ENCODE measurements at places on chromosomes 11 and 22. TPM values are rescaled to one million over a fixed set of nuclear protein-coding genes. Genes with fewer than 3 reads are reported as not detected.
A peak's percentile ranks its signal among the peaks of the same experiment; 100 is the strongest.

Gene ST3GAL4
- 7.8 TPM for total RNA-seq

- peaks cover 19% of the 10 kb centered on the region for H3K4me1 ChIP-seq
- H3K4me3 ChIP-seq = no peak overlapping the region
- H3K27me3 ChIP-seq = no peaks in the 10 kb centered on the region
- no peaks in the 10 kb centered on the region for H3K36me3 ChIP-seq
These were observed 114.4 kb downstream of the NCAM1 start for GRCh38 chr11:113075586-113076095.

DNA sequence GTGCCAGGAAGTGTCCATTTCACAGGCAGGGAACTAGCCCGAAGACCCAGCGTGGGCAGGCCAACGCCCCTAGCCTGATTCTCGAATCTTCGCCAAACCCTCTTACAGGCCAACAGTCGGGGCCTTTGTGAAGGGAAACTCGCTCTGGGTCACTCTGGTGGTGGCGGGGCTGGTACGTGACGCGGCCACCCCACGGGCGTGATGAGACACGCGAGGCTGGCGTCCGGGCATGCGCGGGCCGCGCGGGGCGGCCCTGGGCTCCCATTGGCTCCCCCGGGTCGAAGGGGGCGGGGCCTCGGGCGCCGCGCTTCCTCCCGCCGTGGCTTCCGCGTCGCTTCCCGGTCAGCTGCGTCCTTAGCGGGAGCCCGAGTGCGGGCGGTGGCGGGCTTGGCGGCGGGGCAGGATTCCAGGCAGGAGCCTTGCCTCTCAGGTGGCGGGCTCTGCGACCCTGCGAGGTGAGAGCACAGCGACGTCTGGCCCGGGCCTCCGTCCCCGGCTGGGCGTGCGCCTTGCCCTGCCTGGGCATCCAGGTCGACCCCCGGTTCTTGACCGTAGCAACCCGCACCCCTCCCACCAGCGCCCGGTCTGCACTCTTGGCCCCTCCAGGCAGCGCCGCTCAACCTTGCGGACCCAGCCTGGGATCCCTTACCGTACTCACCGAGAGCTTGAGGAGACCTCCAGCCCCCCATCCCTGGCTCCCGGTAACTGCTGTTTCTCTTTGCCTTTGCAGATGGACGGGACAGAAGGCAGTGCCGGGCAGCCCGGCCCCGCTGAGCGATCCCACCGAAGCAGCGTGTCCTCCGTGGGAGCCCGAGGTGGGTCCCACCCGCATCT is at the start of gene FRMD8:
TSS of gene FRMD8 (plus strand) at position 331 of the 834 bp plus-strand sequence. CDS start at position 731, 400 bp downstream.
- peak; percentile 75 for DNase-seq
- no peaks in the 10 kb centered on the region for H3K36me3 ChIP-seq
- H3K4me3 ChIP-seq = peak within 1 kb of the TSS; percentile 83
- H3K4me1 ChIP-seq = peaks cover 25% of the 10 kb centered on the region
- no peaks in the 10 kb centered on the region for H3K27me3 ChIP-seq

GRCh38 chr22:33747576-33748180 is 172.6 kb downstream of the LARGE1 start:
- H3K4me1 ChIP-seq = peaks cover 34% of the 10 kb centered on the region
- peak overlapping the region; percentile 76 for H3K27ac ChIP-seq
- peak overlapping the region; percentile 14 for H3K4me3 ChIP-seq
- peaks cover 38% of the 10 kb centered on the region for H3K36me3 ChIP-seq
- no peak for DNase-seq
- H3K27me3 ChIP-seq = no peaks in the 10 kb centered on the region

DNA sequence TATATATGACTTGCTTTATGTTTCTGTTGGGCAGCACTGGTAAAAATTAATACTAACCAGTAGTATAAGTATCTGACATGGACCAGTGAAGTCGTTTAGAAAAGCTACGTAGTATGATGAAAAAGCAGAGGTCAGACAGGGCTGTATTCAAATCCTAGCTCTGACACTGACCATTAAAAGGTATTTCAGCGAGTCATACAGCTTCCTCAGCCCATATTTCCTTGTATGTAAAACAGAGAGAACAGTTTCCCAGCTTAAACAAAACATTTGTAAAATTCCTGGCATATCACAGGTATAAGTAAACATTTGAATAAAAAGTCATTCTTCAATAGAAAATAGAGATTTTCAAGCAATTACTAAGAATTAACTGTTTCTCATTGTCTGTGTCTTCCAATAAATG is 4.2 kb downstream of the NOX4 start:
- no peak overlapping the region for H3K27ac ChIP-seq
- H3K4me1 ChIP-seq = peaks cover 33% of the 10 kb centered on the region
- no peak for DNase-seq
- H3K27me3 ChIP-seq = no peaks in the 10 kb centered on the region

Gene OR51I1
- not detected for total RNA-seq

DNA sequence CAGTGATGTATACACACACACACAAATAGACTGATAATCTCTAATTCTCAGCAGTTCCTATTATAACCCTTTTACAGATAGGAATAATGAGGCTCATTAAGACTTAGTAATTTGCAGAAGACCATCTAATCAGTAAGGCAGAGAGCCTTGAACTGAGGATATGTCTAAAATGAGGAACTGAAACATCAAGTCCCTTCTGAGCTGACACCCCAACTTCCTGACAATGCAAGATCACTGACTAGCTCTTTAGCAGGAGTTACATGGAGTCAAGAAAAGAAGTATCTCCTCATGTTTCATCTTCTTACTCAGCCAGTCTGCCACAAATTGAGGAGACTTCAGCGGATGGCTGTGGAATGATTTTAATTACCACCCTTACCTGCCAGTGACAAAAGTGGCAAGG is 193.0 kb downstream of the MSANTD4 start:
- H3K27me3 ChIP-seq = no peaks in the 10 kb centered on the region
- no peak overlapping the region for H3K4me3 ChIP-seq
- no peaks in the 10 kb centered on the region for H3K4me1 ChIP-seq
- no peak for DNase-seq

- no peak overlapping the region for H3K4me3 ChIP-seq
- peaks cover 1% of the 10 kb centered on the region for H3K36me3 ChIP-seq
- H3K27ac ChIP-seq = no peak overlapping the region
- no peaks in the 10 kb centered on the region for H3K27me3 ChIP-seq
- DNase-seq = no peak
These were observed 751.2 kb downstream of the JRKL start for GRCh38 chr11:97140885-97141494.

GRCh38 chr11:127199306-127199801 is 198.8 kb upstream of the KIRREL3 start:
- no peak overlapping the region for H3K4me3 ChIP-seq
- H3K27ac ChIP-seq = no peak overlapping the region
- peaks cover 5% of the 10 kb centered on the region for H3K4me1 ChIP-seq
- H3K36me3 ChIP-seq = no peaks in the 10 kb centered on the region
- peaks cover 5% of the 10 kb centered on the region for H3K27me3 ChIP-seq
- DNase-seq = no peak

DNA sequence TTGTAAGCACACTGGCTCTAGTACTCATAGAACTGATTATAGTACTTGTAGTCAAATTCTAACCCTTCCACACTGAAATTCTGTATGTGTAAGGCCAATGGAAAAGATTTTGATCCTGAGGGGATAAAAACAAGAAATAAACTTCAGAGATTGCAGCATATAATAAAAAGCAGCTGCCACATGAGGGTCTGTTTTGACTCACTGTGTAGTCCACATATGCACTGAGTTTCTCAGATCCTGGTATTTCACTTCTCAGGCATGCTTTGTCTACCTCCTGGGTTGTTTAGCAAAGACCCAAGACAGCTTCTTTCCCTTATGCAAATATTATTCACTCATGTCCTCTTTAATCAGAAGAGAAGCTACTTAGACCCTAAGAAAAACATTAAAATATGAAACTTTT is 71.1 kb upstream of the SLC5A12 start:
- H3K36me3 ChIP-seq = no peaks in the 10 kb centered on the region
- H3K4me3 ChIP-seq = no peak overlapping the region
- no peaks in the 10 kb centered on the region for H3K4me1 ChIP-seq
- H3K27ac ChIP-seq = no peak overlapping the region
- no peak for DNase-seq
- no peaks in the 10 kb centered on the region for H3K27me3 ChIP-seq
